Karpas-422 (cell line): ENCODE measurements at places on chromosomes 7 and 10.

DNA sequence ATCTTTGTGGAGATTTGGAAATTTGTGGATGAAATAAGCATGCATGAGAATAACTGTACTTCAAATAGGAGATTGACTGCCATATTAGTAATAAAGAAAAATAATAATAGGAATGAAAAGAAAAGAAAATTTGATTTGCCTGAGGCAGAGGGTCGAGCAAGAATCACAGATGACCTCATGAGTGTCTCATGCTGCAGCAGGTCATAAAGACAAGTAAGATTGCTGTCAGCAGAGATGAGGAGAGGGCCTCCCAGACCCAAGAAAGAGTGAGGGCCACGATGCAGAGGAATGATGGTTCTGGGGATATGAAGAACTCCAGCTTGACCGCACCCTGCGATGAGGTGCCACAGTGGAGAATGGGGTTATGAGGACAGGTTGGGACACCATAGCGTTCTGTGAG, 39.2 kb downstream of the TOMM7 start:
- no peak for DNase-seq

- no peak for DNase-seq
Observed at GRCh38 chr10:57395923-57396322, 871.8 kb downstream of the IPMK start.

- DNase-seq, result no peak
Observed at GRCh38 chr10:89165923-89166322, 41.2 kb downstream of the CH25H start.

GRCh38 chr7:18566829-18567228, 71.3 kb downstream of the HDAC9 start:
- peak; percentile 94 for DNase-seq

DNA sequence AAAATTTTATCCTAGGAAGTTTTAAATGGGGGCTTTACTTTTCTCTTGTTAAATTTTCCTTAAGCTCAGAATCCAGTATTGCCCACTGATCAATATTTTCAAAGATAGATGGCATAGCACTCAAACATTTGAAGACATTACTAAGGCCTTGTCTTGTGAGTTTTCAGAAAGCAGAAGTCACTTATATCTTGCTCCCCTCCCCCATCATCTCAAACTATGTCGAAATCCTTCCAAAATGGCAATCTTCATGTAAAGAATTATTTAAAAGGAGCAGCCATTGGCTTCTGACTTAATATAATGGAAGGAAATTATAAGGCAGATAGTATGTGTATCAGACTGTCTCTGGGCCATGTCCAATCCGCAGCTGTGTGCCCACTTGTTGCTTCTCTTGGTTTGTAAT, 553.5 kb upstream of the C7orf33 start:
- DNase-seq, result no peak

DNA sequence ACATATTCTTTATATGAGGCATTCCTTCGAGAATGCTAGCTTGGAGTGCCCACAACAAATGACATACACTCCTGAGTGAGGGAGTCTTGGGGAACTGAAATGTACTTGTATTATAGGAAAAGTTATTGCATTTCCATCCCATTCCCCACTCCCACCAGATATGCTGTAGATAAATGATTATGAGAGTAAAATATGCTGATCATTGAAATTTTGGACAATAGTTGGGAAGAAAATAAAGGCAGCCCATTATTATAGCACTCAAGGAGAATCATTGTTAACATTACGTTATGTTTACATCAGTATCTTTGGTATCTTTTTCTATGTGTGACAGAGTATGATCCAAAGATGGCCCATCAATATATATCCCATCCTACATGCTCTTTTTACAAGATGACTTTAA, 194.4 kb downstream of the GATA3 start:
- DNase-seq, result no peak
